ENCODE measurements at places on chromosomes 7 and 10.

DNA sequence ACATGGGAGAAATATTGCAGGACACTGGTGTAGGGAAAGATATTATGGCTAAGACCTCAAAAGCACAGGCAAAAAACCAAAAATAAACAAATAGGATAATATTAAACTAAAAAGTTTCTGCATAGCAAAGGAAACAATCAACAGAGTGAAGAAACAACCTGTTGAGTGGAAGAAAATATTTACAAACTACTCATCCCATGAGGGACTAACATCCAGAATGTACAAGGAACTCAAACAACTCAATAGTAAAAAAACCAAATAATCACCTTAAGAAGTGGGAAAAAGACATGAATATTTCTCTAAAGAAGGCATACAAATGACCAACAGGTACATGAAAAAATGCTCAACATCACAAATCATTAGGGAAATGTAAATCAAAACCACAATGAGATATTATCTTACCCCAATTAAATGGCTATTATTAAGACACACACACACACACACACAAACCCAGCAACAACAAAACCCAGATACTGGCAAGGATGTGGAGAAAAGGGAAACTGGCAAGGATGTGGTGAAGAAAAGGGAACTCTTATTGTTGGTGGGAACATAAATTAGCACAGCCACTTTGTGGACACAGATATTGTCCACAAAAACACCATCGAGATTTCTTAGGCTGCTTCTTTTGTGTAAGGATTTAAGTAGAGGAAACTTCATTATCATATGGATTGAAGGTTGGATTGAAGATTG, 9.8 kb upstream of the RAB18 start:
- DNase-seq: no peak

DNA sequence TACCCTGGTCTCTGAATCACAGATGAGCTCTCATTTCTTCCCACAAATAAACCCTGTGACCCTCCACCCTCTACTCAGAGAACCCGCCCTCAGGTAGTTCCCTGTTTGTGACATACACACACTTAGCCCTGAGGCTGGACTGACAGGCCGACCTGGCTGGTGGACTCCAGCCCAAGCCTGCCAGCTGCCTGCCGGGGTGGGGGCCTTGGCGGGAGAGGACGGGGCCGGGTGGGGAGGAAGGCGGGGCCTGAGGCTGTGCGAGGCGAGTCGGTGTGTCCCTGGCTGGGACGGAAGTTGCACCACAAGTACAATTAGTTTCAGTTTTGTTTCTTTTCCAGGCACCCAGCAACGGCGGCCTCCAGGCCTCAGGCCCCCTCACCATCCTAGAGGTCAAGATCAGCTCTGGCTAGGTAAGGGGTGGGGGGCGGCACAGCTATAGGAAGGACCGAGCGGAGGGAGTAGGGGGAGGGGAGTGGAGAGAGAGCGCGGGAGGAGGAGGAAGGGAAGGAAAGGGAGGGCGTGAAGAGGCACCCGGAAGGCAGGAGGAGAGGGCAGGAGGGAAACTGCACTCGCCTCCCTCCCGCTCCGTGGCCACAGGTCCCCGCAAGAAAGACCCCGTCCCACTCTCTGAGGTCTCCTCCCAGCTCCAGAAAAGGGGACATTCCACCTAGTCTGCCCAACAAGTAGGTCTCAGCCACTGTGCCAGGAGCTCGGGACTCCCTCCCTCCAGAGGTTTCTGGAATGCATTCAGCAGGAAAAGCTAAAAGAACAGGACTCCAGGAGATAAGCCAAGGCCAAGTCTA, at the start of gene TRIM56:
TRIM56 (plus strand) TSS at position 320 of the 803 bp plus-strand sequence. CDS start 1,832 bp downstream, outside the sequence.
- DNase-seq: peak; percentile 43

GRCh38 chr10:79938728-79939406, 10.0 kb downstream of the SFTPD start:
- no peak for DNase-seq

DNA sequence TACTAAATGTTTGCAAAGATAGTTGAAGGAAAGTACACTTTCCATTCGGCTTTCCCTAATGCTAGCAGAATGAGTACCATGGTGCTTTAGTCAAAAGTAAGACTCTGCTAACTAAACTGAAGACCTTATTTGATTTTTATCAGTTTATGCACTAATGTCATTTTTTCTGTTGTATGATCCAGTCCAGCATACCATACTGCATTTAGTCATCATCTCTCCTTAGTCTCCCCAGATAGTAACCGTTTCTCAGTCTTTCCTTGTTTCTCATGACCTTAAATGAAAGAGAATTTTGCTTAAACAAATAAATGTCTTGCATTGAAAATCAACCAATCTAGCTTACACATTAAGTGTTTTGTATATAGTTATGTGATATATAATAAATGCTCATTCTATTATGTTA, 529.5 kb upstream of the SEMA3D start:
- no peak for DNase-seq

DNA sequence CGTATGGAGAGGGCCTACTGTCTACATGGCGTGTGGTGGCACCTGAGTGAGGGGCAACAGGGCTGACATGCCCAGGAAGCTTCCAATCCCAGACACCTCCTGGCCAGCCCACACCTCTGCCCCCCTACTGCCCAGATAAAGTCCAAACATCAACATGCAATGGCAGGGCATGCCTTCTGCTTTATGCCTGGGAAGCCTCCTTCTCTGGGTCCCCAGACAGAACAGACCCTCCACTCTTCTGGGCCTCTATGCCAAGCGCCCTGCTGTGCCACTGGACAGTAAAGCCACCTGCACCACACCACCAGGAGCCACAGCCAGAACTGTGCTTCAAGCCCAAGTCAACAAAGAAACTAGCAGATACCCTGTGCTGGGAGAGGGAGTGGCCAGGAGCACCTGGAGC, 12.5 kb downstream of the TMEM72 start:
- no peak for DNase-seq

GRCh38 chr7:90933041-90933440, 331.2 kb upstream of the FZD1 start:
- DNase-seq: no peak

DNA sequence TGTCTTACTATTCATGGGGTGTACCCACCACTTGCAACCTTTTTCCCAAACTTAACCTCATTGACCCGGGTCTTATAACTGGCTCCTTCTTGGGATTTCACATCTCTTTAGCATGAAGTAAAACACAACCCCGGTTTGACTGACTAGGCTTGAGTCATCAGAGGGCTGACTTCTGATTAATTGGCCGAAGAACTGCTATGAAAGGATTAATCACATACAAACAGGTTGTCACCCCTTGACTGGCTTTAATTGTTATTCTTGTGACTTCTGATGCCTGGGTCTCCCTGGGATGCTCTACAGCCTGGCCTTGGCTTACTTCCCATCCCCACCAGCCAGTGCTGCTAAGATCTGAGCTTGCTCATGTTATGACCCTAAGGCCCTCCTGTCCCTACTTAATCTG, 8.8 kb upstream of the CRPPA start:
- no peak for DNase-seq
